NCI-H1930 (cell line): ENCODE measurements at places on chromosomes 3 and 15.

DNA sequence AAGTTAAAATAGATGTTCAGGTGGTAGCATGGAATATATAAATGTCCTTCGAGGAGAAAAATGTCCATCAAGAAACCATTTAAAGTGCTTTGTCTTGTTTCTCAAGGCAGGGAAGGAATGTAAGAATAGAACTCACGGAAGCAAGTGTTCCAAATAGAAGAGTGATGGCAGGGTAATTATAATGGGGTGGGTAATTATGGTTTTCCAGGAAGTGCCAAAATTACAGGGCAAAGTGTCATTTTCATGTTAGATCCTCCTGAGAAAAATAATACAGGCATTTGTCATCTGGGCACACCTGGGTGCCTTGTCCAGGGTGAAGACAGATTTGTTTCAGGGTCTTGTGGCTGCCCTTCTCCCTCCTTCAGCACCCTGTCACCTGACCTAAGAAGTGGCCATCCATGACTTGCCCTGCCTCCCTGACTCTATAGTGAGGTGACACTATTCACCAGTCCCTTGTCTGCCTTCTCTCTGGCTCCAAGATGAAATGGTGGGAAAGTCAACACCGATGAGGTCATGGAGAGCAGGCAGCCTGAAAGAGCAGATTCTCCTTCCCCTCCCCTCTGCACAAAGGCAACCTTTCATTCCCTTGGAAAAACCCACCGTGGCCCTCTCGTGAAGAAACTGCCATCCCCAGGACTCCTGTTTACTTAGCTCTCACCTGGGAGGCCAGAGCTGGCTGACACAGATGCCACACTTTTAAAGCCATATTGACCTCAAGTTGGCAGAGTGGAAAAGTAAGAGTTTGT lies 45.1 kb upstream of the AMOTL2 start:
- no peak for DNase-seq

DNA sequence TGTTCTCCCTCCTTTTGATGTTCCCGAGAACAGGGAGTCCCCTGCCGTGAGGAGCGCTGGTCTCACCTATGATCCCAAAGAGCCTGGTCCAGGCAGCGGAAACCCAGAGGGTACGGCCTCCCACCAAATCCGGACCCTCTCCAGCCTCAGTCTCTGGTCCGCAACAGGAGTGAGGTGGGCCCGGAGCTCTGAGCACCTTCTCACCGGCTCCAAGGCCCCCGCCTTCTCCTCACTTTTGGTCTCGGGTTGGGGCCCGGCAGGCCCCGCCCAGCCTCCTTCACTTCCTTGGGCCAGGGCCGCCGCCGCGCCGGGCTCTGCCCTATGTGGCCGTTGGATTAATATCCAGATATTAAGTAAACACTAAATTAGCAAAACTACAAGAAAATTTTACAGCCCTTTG lies 5.7 kb upstream of the SKOR1 start:
- DNase-seq: no peak

DNA sequence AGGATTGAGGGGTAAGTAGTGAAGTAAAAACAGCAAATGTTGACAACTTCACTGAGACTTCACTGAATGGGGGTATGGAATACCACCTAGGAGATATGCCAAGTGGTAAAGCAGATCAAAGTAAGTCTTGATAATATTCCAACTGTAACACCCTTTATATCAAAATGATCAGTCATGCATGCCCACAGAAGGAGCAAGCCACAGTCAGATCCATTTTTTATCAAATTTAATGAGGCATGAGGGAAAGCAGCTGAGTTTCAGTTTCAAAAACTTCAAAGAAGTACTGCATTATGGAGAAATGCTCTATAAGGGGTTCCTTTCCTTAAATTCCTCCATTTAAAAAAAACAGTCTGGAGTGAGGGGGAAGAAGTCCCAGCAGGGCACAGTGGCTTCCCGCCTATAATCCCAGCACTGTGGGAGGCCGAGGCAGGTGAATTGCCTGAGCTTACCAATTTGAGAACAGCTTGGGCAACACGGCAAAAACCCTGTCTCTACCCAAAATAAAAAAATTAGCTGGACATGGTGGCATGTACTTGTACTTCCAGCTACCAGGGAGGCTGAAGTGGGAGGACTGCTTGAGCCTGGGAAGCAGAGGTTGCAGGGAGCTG lies 56.9 kb downstream of the TJP1 start:
- no peak for DNase-seq

DNA sequence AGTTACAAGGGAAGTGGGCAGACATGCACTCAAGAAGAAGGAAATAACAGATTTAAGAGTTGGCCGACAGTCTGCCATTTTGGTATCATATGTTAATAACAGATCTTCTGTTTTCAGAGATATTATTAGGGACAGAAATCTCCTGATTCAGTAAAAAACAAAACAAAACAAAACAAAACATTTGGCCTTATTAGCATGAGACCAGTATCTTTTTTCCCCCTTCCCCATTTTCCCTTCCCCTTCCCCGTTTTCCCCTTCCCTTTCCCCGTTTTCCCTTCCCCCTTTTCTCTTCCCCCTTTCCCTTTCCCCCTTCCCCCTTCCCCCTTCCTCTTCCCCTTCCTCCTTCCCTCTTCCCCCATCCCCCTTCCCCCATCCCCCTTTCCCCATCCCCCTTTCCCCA lies 39.4 kb downstream of the BBS4 start:
- DNase-seq: no peak

DNA sequence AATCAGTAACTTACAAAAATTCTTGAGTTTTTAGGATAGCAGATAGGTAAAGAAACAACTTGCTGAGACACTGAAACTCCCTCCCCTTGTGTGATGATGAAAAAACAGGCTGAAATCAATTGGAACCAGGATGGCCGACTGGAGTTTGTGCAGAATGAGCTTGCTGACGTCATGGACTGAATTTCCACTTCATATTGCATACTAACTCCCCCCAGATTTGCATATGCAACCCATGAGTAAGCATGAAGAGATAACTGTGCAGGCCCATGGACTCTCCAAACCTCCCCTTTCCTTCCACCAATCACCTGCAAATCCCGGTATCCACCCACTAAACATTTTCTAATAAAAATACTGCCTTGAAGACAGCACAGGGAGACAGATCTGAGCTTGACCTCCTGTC lies 82.0 kb upstream of the SCN5A start:
- no peak for DNase-seq

GRCh38 chr15:100880139-100880896 lies 687 bp downstream of the ALDH1A3 start:
- DNase-seq: no peak

DNA sequence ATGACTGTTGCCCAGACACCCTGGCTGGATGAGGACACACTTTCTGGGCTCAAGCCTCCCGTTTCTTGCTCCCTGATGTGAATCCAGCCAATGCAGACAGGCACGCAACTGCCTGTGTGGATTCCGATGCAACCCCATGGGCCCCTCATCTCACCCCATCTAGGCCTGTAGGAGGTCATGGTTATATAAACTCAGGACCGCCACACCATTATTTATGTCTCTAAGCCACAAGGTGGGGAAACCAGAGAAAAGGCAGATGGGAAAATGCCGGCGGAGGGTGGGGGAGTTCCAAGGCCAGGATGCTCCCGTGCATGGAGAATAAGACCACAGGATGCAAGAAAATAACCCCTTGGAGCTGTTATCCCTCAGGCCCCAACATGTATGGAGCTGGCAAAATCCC lies 2.0 kb downstream of the MESP1 start:
- no peak for DNase-seq

DNA sequence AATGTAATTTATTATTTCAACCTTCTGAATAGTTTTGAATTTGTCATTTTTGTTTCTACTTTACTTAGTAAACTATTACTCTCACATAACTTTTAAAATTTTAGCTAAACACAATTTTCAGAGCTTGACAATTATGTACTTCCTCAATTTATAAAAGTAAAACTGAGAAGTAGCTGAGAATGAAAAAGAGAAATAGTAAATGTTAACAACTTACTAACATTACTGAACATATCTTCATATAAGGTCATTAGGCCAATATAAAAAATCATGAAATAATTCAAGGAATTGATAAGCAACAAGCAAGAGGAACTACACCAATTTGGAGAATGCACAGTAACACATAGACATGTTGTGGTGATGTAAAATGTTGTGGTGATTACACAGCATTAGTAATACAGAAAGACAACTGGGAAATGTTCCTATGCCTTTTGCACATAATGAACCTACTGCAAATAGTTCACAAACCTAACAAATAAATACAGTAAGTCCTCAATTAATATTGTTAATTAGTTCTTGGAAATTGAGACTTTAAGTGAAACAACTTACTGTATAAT lies 137.9 kb downstream of the CBLB start:
- no peak for DNase-seq

GRCh38 chr3:61903074-61903473 lies 341.7 kb downstream of the PTPRG start:
- no peak for DNase-seq

GRCh38 chr3:112497897-112498548 lies 1.2 kb downstream of the BTLA start:
- no peak for DNase-seq

DNA sequence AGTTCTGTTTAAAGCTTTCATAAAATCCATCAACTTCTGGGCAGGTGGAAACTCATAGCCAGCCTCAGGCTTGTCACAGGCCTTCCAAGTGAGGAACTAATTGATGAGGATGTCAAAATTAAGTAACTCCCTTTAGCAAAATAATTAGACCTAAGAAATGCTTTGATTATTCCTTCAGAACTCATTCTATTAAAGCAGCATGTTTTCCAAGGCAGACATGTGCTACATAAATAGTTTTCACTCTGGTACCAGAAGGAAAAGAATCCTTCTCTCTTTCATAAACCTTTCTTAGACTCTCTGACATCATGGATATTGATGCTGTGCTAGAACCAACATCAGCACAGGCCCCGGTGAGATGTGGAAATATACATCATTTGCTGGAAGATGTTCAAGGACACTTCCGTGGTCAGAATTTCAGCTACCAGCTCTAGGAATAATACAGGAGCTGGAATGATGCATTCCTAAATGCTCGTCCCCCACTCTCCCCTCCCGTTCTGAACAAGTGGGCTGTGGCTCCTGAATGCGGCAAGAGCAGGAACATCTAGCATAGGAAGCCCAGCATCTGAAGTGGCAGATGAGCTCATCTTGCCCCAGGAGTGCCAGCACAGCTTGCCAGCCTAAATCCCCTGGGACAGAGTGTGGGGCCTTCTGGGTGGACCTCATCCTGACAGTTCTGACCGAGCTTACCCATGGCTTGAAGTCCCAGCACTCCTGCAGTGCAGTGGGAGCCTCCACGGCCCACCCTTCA lies 82.4 kb downstream of the WWTR1 start:
- DNase-seq: no peak

GRCh38 chr3:54123776-54124196 lies 1.4 kb downstream of the CACNA2D3 start:
- DNase-seq: no peak

DNA sequence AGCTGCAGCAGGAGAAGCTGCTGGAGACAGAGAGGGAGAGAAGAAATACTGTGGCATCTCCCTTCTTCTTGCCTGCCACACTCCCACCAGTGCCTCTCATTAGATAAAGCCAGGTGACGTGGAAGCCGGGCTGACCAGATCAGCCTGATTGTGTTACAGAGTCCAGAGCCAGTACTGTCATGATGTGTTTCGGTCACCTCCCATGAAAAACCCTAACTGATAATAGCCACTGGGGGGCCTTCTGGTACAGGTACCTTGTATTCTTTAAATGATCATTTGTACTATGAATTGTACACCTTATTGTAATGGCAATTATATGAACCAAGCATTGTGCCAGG lies 125.8 kb upstream of the TMEM108 start:
- no peak for DNase-seq

DNA sequence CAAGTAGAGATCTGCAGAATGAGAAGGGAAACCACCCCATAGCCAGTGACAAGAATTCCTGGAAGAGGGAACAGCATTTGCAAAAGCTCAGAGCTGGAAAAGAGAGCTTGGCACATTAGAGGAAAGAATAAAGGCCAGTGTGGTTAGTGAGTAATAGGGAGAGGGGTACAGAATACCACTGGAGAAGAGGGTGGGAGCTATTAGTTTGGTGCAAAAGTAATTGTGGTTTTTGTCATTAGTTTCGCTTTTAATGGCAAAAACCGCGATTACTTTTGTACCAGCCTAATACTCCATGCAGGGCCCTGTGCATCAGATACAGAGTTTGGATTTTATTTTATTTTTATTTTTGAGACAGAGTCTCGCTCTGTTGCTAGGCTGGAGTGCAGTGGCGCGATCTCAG lies 9.8 kb downstream of the SLC24A1 start:
- no peak for DNase-seq

- no peak for DNase-seq
Observed at GRCh38 chr3:107468782-107469181, 54.0 kb upstream of the BBX start.

- DNase-seq: no peak
Observed at GRCh38 chr3:127590282-127590592, 296 bp downstream of the TPRA1 start.

DNA sequence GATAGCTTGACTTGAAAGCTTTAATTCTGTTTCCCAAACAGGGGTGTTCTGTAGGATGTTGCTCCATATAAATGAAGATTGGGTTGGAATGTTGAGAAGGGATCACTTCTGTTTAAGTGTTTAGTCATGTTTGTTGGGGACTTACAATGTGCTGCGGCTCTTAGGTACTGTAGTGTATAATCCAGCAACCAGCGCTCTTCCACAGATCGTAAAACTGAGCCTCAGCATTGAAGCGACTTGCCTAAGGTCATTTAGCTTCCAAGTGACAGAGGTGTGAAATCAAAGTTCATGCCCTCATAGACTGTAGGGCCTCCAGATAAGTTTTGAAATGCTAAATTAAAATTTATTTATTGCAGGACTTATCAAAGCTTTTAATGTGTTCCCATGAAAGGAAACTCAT lies 1.8 kb downstream of the MKRN2 start:
- no peak for DNase-seq

DNA sequence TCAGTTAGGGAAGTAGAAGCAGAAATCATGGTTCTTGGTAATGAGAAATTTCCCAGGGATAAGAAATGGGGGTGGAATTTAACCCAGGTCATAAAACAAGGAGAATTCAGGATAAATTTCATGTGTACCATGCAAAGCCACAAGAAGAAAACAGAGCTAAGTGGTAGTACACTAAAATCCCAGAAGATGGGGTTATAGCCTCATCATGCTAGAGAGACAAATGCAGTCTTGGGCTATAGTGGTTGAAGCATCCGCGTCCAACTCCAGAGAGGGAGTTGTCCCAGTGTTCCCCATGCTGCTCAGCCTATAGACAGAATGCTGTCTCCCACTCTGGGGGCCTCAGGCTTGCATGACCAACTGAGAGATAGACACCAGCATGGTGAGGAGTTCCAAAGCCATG lies 36.2 kb upstream of the CLRN1 start:
- DNase-seq: no peak

DNA sequence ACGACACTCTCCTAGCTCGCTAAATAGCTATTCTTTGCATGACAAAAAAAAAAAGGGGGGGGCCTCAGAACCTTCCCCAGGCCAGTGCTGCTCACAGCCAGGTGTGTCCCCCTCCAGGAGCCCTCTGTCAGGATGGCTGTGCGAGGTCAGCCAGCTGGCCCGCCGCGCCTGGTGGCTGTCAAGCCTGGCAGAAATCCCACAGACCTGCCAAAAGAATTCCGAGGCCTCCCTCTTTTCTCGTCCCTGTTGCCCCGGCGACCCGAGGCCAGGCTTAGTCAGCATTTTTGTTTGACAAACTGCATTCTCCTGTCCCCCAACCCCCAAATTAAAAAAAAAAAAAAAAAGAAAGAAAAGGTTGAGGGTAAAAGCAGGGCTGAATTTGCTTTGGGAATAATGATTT lies 61.9 kb downstream of the TM4SF4 start:
- DNase-seq: no peak

- DNase-seq: no peak
Observed at GRCh38 chr3:9700536-9700935, 3.1 kb upstream of the CPNE9 start.

- no peak for DNase-seq
Observed at GRCh38 chr15:36426691-36427090, 152.7 kb upstream of the CDIN1 start.
